ENCODE measurements at places on chromosomes 2 and 18. TPM values are rescaled to one million over a fixed set of nuclear protein-coding genes. Genes with fewer than 3 reads are reported as not detected.

Gene ASB18
- polyA plus RNA-seq: not detected

Gene MYO5B
- 20.3 TPM for polyA plus RNA-seq

Gene KANSL1L
- 4.2 TPM for polyA plus RNA-seq

Gene KCNF1
- 2.5 TPM for polyA plus RNA-seq

Gene TTR
- 3,342 TPM for polyA plus RNA-seq

DNA sequence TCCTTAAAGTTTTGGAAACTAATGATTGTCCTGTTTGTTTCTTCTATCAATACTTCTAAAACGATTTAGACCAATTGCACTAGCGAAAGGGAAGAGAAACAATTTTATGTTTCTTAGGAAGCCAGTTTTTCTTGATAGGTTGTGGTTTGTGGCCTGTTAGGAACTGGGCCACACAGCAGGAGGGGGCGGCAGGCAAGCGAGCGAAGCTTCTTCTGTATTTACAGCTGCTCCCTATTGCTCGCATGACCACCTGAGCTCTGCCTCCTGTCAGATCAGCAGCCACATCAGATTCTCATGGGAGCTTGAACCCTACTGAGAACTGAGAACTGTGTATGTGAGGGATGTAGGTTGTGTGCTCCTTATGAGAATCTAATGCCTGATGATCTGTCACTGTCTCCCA, 201.5 kb upstream of the PXDN start:
- H3K4me3 ChIP-seq: no peak overlapping the region
- no peaks in the 10 kb centered on the region for H3K4me1 ChIP-seq
- no peak for DNase-seq
- H3K27me3 ChIP-seq: no peaks in the 10 kb centered on the region
- no peaks in the 10 kb centered on the region for H3K36me3 ChIP-seq

GRCh38 chr2:237883951-237884446, 24.6 kb downstream of the RAMP1 start:
- no peak overlapping the region for H3K27ac ChIP-seq
- H3K27me3 ChIP-seq: no peaks in the 10 kb centered on the region
- peaks cover 10% of the 10 kb centered on the region for H3K4me1 ChIP-seq
- DNase-seq: no peak
- no peaks in the 10 kb centered on the region for H3K36me3 ChIP-seq

GRCh38 chr2:66684289-66684688, 249.4 kb downstream of the MEIS1 start:
- H3K27me3 ChIP-seq: no peaks in the 10 kb centered on the region
- no peak overlapping the region for H3K4me3 ChIP-seq
- H3K4me1 ChIP-seq: peaks cover 4% of the 10 kb centered on the region
- DNase-seq: no peak
- no peak overlapping the region for H3K27ac ChIP-seq
- no peaks in the 10 kb centered on the region for H3K36me3 ChIP-seq

DNA sequence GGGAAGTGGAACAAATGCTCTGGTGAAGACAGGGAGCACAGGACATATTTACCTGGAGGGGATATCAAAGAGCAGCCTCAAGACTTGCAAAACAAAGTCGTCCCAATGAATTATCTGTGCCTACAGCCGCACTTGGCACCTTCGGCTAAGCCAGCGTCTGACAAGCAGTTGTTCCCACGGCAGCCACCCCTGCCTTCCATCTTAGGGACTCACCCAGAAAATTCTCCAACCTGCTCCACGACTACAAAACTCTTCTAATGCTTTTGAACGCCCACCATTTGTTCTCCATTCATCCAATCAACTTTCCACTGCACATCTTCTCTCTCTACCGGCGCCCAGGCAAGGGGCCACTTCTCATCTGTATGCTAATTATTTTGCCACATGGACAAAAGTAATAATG, 7.0 kb downstream of the MYT1L start:
- peaks cover 13% of the 10 kb centered on the region for H3K27me3 ChIP-seq
- no peaks in the 10 kb centered on the region for H3K4me1 ChIP-seq
- no peak overlapping the region for H3K27ac ChIP-seq
- no peaks in the 10 kb centered on the region for H3K36me3 ChIP-seq

GRCh38 chr2:158806941-158807340, 11.8 kb downstream of the DAPL1 start:
- H3K27me3 ChIP-seq: no peaks in the 10 kb centered on the region
- no peak overlapping the region for H3K27ac ChIP-seq
- no peaks in the 10 kb centered on the region for H3K36me3 ChIP-seq
- no peak overlapping the region for H3K4me3 ChIP-seq
- DNase-seq: no peak

DNA sequence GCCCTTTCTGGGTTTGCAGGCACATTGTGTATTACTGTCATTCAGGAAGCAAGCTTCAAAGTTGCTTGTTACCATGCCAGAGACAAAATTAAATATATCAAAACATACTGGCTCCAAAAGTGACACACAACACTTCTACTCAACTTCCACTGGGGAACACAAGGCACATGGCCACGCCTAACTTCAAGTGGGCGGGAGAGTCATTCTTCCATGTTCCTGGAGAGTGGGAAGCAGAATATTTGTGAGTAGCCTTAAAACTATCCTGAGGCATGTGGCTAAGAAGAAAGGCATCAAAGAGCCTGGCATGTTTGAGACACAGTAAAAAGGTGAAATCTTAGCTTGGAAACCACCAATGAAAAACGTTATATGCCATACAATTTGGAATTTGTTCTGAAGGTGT, 90.5 kb upstream of the TACR1 start:
- H3K36me3 ChIP-seq: no peaks in the 10 kb centered on the region
- peaks cover 6% of the 10 kb centered on the region for H3K4me1 ChIP-seq
- H3K27me3 ChIP-seq: no peaks in the 10 kb centered on the region
- no peak overlapping the region for H3K27ac ChIP-seq

- no peak for DNase-seq
- no peaks in the 10 kb centered on the region for H3K4me1 ChIP-seq
- H3K27ac ChIP-seq: no peak overlapping the region
- H3K36me3 ChIP-seq: no peaks in the 10 kb centered on the region
- no peaks in the 10 kb centered on the region for H3K27me3 ChIP-seq
Observed at GRCh38 chr18:25621144-25621543, 269.2 kb upstream of the ZNF521 start.

DNA sequence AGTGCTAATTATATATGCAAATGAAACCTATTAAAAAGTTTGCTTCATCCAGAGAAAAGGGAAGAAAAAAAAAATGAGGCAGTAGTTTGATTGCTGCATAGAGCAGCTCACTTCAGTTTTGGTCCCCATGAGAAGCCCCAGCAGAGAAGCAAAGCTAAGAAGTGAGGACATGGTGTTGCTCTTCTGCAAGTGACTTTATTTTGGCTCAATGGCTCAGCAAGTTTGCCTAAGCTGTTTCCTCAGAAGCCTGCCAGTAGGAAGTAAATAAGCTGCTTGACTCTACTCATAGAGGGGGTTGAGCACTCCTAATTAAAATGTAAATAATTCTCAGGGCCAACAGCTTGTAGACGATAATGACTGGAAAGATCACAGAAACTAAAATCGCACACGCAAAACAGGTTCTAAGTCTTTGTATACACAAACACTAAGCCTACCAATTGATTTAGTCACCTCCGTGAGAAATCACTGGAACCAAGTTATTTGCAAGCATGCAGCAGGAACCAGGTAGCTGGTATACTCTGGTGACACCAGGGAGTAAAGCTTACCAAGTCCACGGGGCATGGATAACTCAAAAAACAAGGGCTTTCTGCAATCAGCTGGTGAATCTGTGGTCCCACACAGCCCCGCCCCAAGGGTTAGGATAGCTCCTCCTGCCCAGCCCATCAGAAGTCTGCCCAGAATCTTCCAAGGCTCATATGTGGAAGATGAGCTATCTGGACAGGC, 39.7 kb upstream of the NABP1 start:
- H3K27ac ChIP-seq: peak overlapping the region; percentile 73
- H3K27me3 ChIP-seq: no peaks in the 10 kb centered on the region
- H3K4me1 ChIP-seq: peaks cover 13% of the 10 kb centered on the region
- H3K4me3 ChIP-seq: no peak overlapping the region
- DNase-seq: peak; percentile 33

GRCh38 chr2:130796290-130796689, 40.4 kb upstream of the ARHGEF4 start:
- DNase-seq: no peak
- H3K4me1 ChIP-seq: peaks cover 6% of the 10 kb centered on the region
- no peaks in the 10 kb centered on the region for H3K36me3 ChIP-seq
- H3K27ac ChIP-seq: no peak overlapping the region
- H3K27me3 ChIP-seq: no peaks in the 10 kb centered on the region
- H3K4me3 ChIP-seq: no peak overlapping the region

All from hepatocyte (in vitro differentiated cells).